ENCODE measurements at places on chromosomes 4 and X. TPM values are rescaled to one million over a fixed set of nuclear protein-coding genes. Genes with fewer than 3 reads are reported as not detected.

The CLDN34 gene
- not detected for total RNA-seq

The REELD1 gene
- total RNA-seq: not detected

The MAP7D2 gene
- 5.2 TPM for total RNA-seq

The ENOPH1 gene
- 33.2 TPM for total RNA-seq

The ZNF280C gene
- 3.2 TPM for total RNA-seq

The HSD17B11 gene
- 49.3 TPM for total RNA-seq

The RTL5 gene
- 2.2 TPM for total RNA-seq

The ERAS gene
- total RNA-seq: 0.15 TPM

The JCHAIN gene
- 0.46 TPM for total RNA-seq

The ASB11 gene
- not detected for total RNA-seq

The GABRB1 gene
- total RNA-seq: not detected

The GPR173 gene
- total RNA-seq: not detected

The ANAPC10 gene
- 16.3 TPM for total RNA-seq

The SPATA4 gene
- not detected for total RNA-seq

The SPIN2B gene
- 10.2 TPM for total RNA-seq

The IL9R gene
- 0.09 TPM for total RNA-seq

The VAMP7 gene
- 30.9 TPM for total RNA-seq

The DCX gene
- not detected for total RNA-seq

The SMIM43 gene
- total RNA-seq: 0.46 TPM

The DDIT4L gene
- 0.37 TPM for total RNA-seq

The SLC16A2 gene
- 24.3 TPM for total RNA-seq

The INTU gene
- 0.98 TPM for total RNA-seq

The SORBS2 gene
- 0.30 TPM for total RNA-seq

The PCDH18 gene
- not detected for total RNA-seq

The CT45A2 gene
- not detected for total RNA-seq

The MTNR1A gene
- total RNA-seq: 0.33 TPM

The FHDC1 gene
- total RNA-seq: 0.49 TPM

The NDUFB11 gene
- total RNA-seq: 168 TPM

The ZFP92 gene
- 0.54 TPM for total RNA-seq

The ELF2 gene
- 12.1 TPM for total RNA-seq

The CXCL11 gene
- total RNA-seq: 0.18 TPM

The CCSER1 gene
- total RNA-seq: not detected

The CFAP99 gene
- total RNA-seq: 0.05 TPM

The S100P gene
- 32.2 TPM for total RNA-seq

The CXCL1 gene
- total RNA-seq: 9.1 TPM

The FRMPD3 gene
- 0.12 TPM for total RNA-seq

The TMSB15A gene
- 0.73 TPM for total RNA-seq

The GPM6B gene
- not detected for total RNA-seq

The ZMAT1 gene
- 0.08 TPM for total RNA-seq

The RIPPLY1 gene
- not detected for total RNA-seq

The ZAR1 gene
- total RNA-seq: 0.06 TPM

The SRPK3 gene
- total RNA-seq: 0.03 TPM

The ANOS1 gene
- 0.03 TPM for total RNA-seq

The TEX13D gene
- not detected for total RNA-seq

The PRRG1 gene
- total RNA-seq: 5.1 TPM

The FGFBP2 gene
- 0.15 TPM for total RNA-seq

Data from A549 treated with CORT108297 at 1 μM for 4 hours (cell line).